NT2/D1 (cell line): ENCODE measurements at places on chromosomes 16 and 17.

DNA sequence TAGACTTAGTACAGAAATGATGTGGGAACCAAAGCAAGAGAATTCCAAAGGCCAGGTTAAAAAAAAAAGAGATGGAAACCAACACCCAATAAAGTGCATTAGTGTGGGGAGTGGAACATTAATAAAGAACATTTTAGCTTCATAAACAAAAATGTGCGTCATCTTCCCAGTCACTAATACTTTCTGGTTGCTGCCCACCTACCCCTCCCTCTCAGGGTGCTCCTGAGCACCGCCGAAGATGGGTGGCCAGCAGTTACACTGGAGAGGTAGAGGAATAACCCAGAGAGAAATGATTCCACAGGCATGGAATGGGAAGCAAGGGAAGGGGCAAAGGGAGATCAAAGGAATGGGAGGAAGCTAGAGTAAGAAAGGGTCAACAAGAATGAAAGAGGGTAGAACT, 6.0 kb upstream of the CHD3 start:
- DNase-seq, result no peak

- DNase-seq, result no peak
Observed at GRCh38 chr17:70984873-70985272, 815.5 kb downstream of the KCNJ2 start.

DNA sequence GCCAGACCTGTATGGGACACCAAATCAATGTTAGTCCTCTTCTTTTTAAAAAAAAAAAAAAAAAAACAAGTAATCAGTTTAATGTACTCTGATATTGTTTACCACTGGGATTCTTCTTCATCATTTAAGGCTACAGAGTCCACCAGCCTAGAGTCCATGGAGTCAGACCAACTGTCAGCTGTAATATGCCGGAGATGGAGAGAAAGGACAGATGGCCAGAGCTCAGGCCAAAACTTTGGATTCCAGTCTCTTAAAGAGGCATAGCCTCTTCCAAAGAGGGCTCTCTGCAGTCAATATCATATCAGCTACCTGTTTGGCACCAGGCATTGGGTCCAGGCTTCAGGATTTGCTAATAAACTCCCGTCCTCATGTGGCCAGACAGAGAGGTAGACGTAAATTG, 469.6 kb upstream of the HSBP1 start:
- no peak for DNase-seq

- DNase-seq, result no peak
Observed at GRCh38 chr16:78283548-78284251, 184.2 kb downstream of the WWOX start.

DNA sequence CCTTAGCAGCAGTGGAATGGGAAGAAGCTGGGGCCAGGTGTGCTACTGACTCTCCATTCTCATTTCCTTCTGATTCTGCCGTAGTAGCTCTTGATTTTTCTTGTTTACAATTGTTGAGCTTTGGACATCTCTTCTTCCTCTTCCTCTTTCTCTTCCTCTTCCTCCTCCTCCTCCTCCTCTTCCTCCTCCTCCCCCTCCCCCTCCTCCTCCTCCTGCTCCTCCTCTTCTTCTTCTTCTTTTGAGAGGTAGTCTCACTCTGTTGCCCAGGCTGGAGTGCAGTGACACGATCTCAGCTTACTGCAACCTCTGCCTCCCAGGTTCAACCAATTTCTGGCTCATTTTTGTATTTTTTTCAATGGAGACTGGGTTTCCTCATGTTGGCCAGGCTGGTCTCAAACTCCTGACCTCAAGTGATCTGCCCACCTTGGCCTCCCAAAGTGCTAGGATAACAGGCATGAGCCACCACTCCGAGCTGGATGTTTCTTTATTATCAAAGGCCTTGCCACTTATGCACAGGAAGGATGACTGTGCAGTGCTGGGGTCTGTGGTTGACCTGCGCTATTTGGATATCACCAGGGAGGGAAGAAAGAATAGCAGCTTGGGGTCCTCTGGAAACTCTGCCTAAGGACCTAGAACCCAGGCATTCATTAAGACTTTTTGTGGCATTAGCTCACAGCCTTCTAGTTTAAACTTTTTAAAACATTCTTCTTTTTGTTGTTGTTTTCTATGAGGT, 127.8 kb upstream of the KCNJ16 start:
- no peak for DNase-seq
